ENCODE measurements at places on chromosomes 5 and 9. TPM values are rescaled to one million over a fixed set of nuclear protein-coding genes. Genes with fewer than 3 reads are reported as not detected.

SAPCD2 gene
- total RNA-seq = 1.2 TPM

BARX1 gene
- not detected for total RNA-seq

PCDHA9 gene
- total RNA-seq = 9.8 TPM

GRIN1 gene
- 29.8 TPM for total RNA-seq

RNF183 gene
- total RNA-seq = not detected

TIMD4 gene
- total RNA-seq = under 0.01 TPM

LHX3 gene
- total RNA-seq = not detected

All from frontal cortex (tissue), 4 donors.